ENCODE measurements at places on chromosomes 5 and 9. TPM values are rescaled to one million over a fixed set of nuclear protein-coding genes. Genes with fewer than 3 reads are reported as not detected.

The NANS gene
- 102 TPM for total RNA-seq

The PCDHB6 gene
- total RNA-seq = 0.09 TPM

The TTC1 gene
- 45.7 TPM for total RNA-seq

The CDHR2 gene
- 0.28 TPM for total RNA-seq

The PDZD2 gene
- 0.43 TPM for total RNA-seq

The RNF14 gene
- total RNA-seq = 45.2 TPM

The PCDHGA11 gene
- 6.4 TPM for total RNA-seq

The ISL1 gene
- not detected for total RNA-seq

The DBH gene
- total RNA-seq = not detected

The KCNN2 gene
- total RNA-seq = 0.43 TPM

The NTNG2 gene
- total RNA-seq = 4.6 TPM

The CER1 gene
- total RNA-seq = not detected

All from smooth muscle cell of bladder (primary cell).